ENCODE measurements at places on chromosomes 2 and 18. TPM values are rescaled to one million over a fixed set of nuclear protein-coding genes. Genes with fewer than 3 reads are reported as not detected.

The GKN2 gene
- not detected for polyA plus RNA-seq

The PMS1 gene
- polyA plus RNA-seq = 69.3 TPM

The CELF4 gene
- 6.3 TPM for polyA plus RNA-seq

DNA sequence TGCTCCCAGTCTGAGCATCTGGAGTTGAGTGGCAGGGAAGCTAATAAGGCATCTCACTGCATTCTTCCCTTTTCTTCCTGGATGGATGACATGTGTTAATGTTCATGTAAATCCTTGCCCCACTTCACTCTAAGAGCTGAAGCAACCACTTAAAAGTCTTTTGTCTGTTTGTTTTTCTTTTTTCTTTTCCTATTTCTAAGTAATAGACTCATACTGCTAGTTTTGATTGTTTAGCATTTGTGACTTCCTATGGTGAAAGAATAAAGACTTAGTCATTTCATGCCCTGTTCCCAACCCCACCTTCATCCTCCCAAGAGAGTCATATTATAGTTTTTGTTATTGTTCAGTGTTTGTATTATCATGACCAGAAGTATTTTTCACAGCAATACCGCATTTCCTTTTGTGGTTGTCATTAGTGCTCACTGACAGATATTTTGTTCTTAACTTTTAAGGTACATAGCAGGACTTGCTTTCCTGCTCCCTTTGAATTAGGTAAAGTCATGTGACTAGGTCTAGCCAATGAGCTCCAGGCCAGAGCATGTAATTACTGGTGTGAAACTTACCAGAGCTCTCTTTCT is 18.1 kb upstream of the SPP2 start:
- no peak for DNase-seq

DNA sequence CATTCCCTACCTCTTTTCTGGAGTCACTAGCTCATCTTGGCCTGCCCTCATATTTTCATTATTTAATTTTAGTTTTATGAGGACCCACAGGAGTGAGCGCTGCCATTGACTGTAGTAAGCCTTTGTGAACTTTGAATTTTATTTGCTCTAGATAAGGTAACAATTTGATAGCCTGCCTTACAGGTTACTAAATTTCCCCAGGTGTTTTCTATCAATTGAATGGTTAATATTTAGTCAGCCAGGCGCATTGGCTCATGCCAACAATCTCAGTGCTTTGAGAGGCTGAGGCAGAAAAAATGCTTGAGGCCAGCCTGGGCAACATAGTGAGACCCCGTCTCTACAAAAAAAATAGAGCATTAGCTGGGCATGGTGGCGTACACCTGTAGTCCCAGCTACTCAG is 50.2 kb downstream of the DAW1 start:
- DNase-seq = no peak

- no peak for DNase-seq
These were observed 247.1 kb upstream of the SIX2 start for GRCh38 chr2:45256173-45256866.

DNA sequence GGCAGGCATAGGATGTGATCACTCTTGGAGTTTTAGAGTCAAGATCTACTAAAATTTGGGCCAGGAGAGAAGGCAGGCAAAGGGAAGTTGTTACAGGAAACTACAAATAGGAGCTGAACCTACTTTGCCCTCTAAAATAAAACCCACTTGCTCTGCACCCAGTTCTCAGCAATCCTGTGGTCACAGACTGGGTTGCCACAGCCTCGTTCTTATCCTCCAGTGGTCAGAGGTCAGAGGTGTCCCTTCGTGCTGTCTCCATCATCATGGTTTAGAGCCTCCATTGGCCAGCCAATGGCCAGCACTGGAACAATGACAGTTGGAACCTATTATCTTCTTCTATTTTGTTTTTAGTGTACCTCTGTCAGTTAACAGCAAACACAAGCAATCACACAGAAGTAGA is 90.7 kb upstream of the TNP1 start:
- DNase-seq = no peak

DNA sequence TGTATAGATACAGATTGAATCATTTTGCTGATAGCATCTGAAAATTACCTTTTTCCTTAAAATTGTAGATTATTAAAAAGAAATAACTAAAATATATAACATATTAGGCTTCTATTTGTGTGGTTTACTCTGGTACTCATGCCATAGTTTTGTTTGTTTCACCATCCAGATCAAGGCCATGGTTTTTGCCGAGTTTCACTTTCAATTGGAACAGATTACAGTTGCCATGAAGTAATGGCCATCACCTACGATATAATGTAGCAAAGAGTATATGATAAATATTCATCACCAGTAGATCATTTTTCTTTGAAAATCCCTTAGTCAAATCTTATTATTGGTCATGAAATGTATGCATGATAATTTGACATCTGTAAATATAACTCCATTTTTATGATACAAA is 11.9 kb upstream of the DNAH7 start:
- no peak for DNase-seq

DNA sequence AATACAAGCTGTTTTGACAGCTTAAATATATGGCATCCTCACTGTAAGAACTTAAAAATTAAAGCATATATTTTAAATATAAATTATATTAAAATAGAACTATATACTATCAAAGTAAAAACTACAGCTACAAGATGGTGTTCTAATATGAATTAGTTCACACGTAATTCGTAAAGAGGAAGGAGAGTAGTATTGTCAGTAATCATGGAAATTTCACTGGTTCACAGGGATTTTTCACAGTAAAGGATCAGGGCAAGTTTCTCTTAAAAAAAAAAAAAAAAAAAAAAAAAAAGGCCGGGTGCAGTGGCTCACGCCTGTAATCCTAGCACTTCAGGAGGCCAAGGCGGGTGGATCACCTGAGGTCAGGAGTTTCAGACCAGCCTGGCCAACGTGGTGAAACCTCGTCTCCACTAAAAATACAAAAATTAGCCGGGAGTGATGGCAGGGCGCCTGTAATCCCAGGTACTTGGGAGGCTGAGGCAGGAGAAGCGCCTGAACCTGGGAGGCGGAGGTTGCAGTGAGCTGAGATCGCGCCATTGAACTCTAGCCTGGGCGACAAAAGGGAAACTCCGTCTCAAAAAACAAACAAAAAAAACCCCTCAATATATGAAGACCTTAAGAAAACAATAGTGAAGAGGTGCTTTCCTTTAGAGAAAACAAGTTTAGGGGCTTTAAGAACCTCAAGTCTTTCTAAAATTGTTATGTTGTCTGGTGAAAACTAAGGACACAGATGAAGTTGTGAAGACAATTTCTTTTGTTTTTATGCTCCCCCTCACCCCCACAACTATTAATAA is 32.5 kb downstream of the PNO1 start:
- no peak for DNase-seq

GRCh38 chr2:236749346-236749745 is 179.7 kb downstream of the ACKR3 start:
- no peak for DNase-seq

DNA sequence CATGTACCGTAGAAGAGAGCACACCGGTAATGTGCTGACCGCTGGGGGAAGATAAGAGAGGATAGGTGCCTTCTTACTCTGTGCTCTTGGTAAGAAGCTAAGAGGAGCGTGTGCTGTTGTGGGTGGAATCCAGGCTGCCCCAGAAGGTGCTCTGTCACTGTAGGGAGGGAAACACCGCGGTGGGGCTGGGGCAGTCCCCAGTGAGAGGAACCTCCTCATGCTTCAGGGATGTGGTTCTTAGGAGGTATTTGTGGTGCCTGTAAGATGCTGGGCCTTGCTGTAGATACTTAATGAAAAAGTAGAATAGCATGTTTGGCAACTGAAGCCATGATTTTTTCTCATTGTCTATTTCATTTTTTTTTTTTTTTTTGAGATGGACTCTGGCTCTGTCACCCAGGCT is 1.1 kb downstream of the COLEC11 start:
- peak; percentile 9 for DNase-seq

- no peak for DNase-seq
These were observed 84.2 kb downstream of the SLC4A10 start for GRCh38 chr2:161708350-161708975.

GRCh38 chr18:55446996-55447671 is 140.9 kb downstream of the TCF4 start:
- DNase-seq = no peak

- no peak for DNase-seq
These were observed 8.7 kb downstream of the DCTN1 start for GRCh38 chr2:74371421-74371820.

- DNase-seq = no peak
These were observed 125.4 kb downstream of the MGAT5 start for GRCh38 chr2:134379293-134379692.

DNA sequence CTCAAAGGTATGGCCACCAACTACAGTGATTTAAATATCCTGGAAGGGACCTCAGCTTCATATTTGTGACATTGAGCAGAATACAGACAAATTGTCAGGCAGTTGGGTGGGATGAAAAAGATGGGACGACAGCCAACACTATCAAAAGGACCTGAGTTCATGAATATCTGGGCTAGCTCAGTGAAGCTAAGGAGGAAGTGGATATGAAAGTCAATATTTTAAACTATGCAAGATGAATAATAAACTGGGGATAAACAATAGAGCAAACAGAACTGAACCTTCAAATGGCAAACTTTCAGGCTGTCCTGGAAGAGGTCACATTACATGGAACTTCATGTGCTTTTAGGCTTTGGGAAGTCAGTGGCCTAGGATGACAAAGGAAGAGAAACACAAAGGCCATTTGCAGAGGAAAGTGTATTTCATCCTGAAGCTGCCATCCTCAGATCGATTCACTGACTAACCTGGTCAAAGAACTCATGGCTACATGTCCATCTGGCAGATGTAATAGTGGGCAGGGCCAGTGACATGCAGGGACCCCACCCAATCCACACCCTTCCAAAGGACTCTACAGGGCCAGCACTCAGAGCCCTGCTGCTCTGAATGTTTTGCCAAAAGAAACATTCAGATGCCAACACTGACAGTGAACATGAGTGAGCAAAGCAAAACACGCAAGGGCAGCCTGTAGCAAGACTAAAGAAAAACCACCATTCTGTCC is 175.7 kb downstream of the ETAA1 start:
- no peak for DNase-seq

Measured in testis (tissue), 5 donors.